ENCODE measurements at places on chromosomes 6 and 20. TPM values are rescaled to one million over a fixed set of nuclear protein-coding genes. Genes with fewer than 3 reads are reported as not detected.

AK9 gene
- 8.8 TPM for total RNA-seq

SLC13A3 gene
- total RNA-seq: 3.6 TPM

HLA-G gene
- total RNA-seq: 0.50 TPM

POM121L2 gene
- not detected for total RNA-seq

MTCH1 gene
- total RNA-seq: 388 TPM

CD109 gene
- 6.2 TPM for total RNA-seq

TNXB gene
- total RNA-seq: 213 TPM

TMEM74B gene
- total RNA-seq: 0.97 TPM

WFDC5 gene
- not detected for total RNA-seq

MYBL2 gene
- 0.55 TPM for total RNA-seq

SLC22A7 gene
- total RNA-seq: not detected

GCLC gene
- 26.5 TPM for total RNA-seq

SPDEF gene
- not detected for total RNA-seq

HRH3 gene
- total RNA-seq: 0.06 TPM

LIN28B gene
- total RNA-seq: not detected

SYNGAP1 gene
- total RNA-seq: 4.6 TPM

GTSF1L gene
- not detected for total RNA-seq

LY6G5B gene
- 0.48 TPM for total RNA-seq

FNDC11 gene
- 0.42 TPM for total RNA-seq

VSX1 gene
- total RNA-seq: 0.21 TPM

ZBP1 gene
- total RNA-seq: 0.14 TPM

TMEM30A gene
- total RNA-seq: 63.6 TPM

TBX18 gene
- total RNA-seq: 2.3 TPM

FOXQ1 gene
- not detected for total RNA-seq

PTCRA gene
- total RNA-seq: not detected

B3GAT2 gene
- total RNA-seq: not detected

C6orf52 gene
- 1.9 TPM for total RNA-seq

TPX2 gene
- total RNA-seq: 2.5 TPM

PTPRT gene
- 0.25 TPM for total RNA-seq

BCAS1 gene
- total RNA-seq: 0.11 TPM

PLEKHG1 gene
- total RNA-seq: 3.4 TPM

GRM4 gene
- total RNA-seq: not detected

PYGB gene
- total RNA-seq: 80.9 TPM

F13A1 gene
- 461 TPM for total RNA-seq

GRM1 gene
- total RNA-seq: 0.08 TPM

OPRL1 gene
- 3.4 TPM for total RNA-seq

FAM217A gene
- not detected for total RNA-seq

TREML2 gene
- total RNA-seq: 0.06 TPM

RBPJL gene
- 0.06 TPM for total RNA-seq

ASIP gene
- total RNA-seq: 1.0 TPM

HNF4A gene
- total RNA-seq: 0.12 TPM

FOXS1 gene
- 2.6 TPM for total RNA-seq

TRAPPC3L gene
- 0.29 TPM for total RNA-seq

DEFB115 gene
- total RNA-seq: not detected

CCN5 gene
- total RNA-seq: 24.5 TPM

DNAH8 gene
- not detected for total RNA-seq

ADRM1 gene
- 190 TPM for total RNA-seq

UBE2C gene
- 3.1 TPM for total RNA-seq

CNPY3 gene
- total RNA-seq: 21.1 TPM

TPD52L1 gene
- total RNA-seq: 697 TPM

TRIM38 gene
- total RNA-seq: 11.0 TPM

OR2B6 gene
- total RNA-seq: not detected

TTK gene
- total RNA-seq: 2.3 TPM

KIF25 gene
- not detected for total RNA-seq

C2 gene
- total RNA-seq: 53.6 TPM

TRIM31 gene
- not detected for total RNA-seq

PDYN gene
- not detected for total RNA-seq

MLN gene
- not detected for total RNA-seq

Data from adrenal gland (tissue), 19 donors.